ENCODE measurements at places on chromosomes 11 and 22. TPM values are rescaled to one million over a fixed set of nuclear protein-coding genes. Genes with fewer than 3 reads are reported as not detected.

MAP4K2 gene
- 13.5 TPM for polyA plus RNA-seq

MIAT gene
- polyA plus RNA-seq = 8.5 TPM

HPS5 gene
- 18.2 TPM for polyA plus RNA-seq

CATSPER1 gene
- polyA plus RNA-seq = not detected

KRTAP5-11 gene
- 0.19 TPM for polyA plus RNA-seq

Measured in large intestine (tissue), 12 donors.